Activated CD8-positive, alpha-beta memory T cell treated with anti-CD3 and anti-CD28 coated beads for 1 hour (primary cell): ENCODE measurements at places on chromosomes 7 and 10.

DNA sequence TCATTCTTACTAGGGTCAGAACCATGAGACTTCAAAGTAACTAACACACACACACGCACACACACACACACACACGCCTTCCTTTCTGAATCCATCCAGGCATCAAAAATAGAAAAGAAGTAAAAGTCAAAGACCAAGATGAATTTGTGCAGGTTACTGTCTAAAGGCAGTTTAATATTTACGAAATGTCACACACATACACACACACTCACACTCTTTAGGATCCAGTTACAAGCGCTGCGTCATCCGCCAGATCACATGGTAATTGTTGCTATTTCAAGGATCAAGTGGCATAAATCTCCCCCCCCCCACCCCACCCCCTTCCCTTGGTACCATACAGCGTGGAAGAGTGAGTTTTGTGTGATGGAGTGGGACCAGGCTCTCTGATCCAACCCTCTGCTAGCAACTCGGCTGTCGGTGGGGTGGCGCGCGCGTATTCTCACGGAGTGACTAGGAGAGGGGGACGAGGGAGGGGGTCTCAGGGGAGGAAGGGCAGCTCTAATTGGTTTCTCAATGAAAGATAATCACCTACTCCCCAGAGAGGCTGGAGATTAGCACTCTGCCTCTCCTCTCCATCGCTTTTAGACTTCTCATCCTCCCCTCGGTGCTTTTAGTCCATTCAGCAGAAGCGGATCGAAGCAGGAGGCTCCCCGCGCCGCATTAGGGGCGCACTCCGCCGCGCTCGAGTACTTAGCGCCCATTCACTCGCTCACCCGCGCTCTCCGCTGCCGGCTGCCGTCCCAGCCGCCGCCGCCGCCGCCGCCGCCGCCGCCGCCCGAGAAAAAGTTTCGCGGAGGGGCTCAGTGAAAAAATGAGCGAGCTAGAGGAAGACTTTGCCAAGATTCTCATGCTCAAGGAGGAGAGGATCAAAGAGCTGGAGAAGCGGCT lies 83.5 kb upstream of the PRKG1 start:
- DNase-seq: no peak

DNA sequence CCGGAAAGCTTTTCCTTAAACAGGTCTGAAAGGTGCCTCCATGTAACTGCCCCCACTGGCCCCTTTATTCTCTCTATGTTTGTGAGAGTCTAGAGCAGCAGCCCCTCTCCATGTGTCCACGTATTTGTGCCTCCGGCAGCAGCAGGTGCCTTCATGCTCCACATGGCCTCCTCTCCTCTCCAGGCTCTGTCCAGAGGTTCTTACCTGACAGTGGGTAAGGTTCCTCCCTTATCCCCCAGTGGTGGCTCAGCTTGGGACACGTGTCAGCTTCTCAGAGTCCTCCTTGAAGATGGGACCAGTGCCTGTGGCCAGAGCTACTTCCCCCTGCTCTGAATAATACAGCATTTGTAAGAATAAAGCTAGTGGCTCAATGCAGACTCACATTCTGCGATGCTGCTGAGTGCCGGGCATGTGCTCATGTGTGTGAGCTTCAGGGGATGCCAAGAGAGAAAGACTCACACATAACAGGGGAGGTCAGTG lies 7.9 kb downstream of the CALML3 start:
- DNase-seq: no peak

DNA sequence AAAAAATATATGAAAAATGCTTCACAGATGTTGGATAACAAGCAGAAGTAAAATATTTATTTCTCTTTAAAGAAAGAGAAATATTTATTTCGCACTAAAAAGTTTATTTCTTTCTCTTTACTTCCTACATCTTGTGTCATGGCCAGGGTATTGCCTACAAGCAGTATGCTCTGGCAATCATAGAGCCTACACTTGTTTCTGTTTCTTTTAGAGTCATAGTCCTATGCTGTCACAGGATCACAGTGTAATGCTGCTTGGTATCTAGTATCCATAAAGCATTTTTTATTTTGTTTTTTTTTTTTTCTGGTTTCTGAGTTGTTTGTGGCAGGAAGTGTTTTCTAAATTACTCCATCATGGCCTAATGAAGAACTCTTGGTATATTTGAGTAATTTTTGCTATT lies 116.0 kb downstream of the ATRNL1 start:
- DNase-seq: no peak

GRCh38 chr10:34206078-34206934 lies 608.8 kb downstream of the PARD3 start:
- DNase-seq: no peak

- DNase-seq: no peak
These were observed 124.5 kb downstream of the CXCL12 start for GRCh38 chr10:44260286-44260928.

- DNase-seq: no peak
These were observed 8.4 kb upstream of the LFNG start for GRCh38 chr7:2510909-2511768.

DNA sequence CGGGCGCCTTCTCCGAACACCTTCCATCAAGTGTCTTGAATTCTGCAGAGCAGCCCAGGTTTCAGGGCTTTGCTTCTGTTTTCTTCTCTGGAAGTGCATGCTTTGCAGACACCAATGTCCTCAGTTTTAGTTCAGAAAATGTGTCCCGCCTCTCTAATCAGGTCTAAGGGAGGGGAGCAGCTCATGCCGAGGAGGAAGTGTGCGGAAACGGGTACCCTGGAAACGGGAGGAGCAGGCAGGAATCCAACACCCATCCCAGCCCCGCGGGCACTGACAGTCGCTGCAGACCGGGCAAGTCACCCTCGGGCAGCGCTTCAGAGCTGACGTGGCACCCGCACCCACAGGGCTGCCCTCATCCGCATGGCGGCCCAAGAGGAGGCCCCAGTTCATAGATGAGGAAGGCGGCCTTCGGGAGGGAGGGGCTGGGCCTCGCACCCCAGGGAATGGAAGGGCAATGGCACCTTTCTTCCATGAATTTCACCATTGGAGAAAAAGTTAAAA lies 338.7 kb downstream of the DNAJB6 start:
- no peak for DNase-seq

DNA sequence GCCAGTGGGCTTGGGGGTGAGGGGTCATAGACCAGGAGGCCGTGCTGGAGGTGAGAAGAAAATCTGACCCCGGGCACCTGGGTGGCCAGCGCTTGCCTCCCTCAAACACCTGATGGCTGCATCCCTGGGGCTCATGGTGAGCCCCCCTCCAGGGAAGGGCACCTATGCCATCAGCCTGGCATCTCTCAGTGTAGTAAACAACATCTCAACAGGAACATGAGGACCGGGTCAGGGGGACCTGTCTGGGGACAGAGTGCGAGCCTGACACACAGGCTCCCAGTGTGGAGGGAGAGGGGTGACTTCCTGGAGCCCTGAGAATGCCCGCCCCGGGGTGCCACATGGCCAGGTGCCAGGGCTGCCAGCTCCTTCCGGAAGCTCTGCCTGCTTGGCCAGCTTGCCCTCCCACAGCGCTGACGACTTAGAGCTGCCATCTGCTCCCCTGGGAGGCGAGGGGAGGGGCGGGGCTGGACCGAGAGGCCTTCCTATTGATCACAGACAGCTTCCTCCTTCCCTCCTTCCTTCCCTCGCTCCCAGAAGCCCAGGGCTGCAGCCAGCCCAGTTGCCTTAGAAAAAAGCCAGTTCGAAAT lies 12.3 kb downstream of the STX1A start:
- no peak for DNase-seq

DNA sequence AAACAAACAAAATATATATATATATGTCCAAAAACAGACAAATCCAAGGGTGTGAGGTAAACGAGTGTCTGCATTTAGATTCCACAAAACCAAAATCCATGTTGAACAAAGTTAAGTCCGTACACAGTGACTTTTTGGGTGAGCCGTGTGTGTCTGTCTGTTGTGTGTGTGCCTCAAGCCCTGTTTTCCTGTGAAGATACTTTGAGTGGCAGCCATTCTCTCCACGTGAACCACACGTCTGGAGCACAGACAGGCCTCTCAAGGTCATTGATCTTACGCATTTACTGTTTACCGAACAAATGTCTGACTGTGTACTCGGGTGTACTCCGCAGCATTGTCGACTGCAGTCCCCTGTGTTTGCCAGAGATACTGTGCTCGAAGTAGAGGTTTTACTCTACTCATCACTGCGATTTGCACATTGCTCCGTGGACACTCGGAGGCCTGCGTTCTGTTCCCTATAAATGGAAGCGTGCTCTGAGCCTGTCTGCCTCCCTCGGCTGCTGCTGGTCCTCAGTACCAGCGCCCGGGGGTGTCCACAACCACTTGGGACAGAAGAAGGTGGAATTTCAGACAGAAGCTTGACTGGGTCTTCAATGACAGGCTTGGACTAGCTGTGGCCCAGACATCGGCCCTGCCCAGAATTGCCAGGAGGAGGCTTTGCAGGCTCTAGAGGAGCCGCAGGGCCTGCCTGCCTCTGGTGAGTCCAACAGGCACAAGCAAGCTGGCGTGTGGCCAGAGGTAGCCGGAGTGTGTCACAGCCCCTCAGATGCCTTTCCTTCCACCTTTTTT lies 22.1 kb downstream of the CYP17A1 start:
- no peak for DNase-seq

- no peak for DNase-seq
These were observed 223.5 kb upstream of the GHITM start for GRCh38 chr10:83915801-83916200.

GRCh38 chr10:76641215-76641614 lies 996.4 kb downstream of the KCNMA1 start:
- no peak for DNase-seq
